ENCODE measurements at places on chromosomes 1 and 21.
A peak's percentile ranks its signal among the peaks of the same experiment; 100 is the strongest.

- DNase-seq, result no peak
Measured at GRCh38 chr1:176315519-176316220, 108.6 kb upstream of the COP1 start.

DNA sequence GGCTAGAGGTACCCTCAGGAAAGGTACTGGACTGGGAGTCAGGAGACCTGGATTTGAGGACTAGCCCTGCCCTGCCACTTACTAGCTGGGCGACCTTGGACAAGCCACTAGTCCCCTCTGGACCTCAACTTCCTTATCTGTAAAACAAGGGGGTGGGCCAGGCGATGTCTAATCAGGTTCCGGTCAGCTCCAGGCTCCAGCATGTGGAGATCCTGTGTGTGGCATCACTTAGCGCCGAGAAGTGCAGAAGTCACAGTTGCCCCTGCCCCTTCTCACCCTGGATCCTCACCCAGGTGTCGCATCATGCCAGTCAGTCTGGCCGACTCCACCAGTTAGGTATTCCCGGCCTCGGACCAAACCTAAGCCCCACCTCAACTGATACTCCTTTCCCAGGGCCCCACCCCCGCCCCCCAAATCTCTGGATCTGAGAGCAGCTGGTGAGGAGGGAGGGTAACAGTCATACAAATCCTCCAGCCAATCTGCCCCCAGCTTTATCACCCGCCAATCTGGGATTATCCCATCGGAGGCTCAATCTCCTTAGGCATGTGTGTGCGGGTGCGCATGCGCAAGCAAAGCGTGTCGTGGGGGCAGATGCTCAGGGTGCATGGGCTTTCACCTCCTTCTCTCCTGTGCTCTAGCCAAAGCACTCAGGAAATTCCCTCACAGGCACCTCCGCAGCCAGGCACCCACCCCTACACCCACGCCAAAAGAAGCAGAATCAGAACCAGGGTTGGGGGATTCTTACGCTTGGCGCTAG, 5.4 kb downstream of the CELF3 start:
- DNase-seq, result no peak

- no peak for DNase-seq
Measured at GRCh38 chr21:31922881-31923280, 50.1 kb downstream of the HUNK start.

- DNase-seq, result peak; percentile 49
Measured at GRCh38 chr1:167904652-167905130, 9.2 kb downstream of the ADCY10 start.

GRCh38 chr1:97571760-97572159, 349.1 kb downstream of the DPYD start:
- peak; percentile 55 for DNase-seq

DNA sequence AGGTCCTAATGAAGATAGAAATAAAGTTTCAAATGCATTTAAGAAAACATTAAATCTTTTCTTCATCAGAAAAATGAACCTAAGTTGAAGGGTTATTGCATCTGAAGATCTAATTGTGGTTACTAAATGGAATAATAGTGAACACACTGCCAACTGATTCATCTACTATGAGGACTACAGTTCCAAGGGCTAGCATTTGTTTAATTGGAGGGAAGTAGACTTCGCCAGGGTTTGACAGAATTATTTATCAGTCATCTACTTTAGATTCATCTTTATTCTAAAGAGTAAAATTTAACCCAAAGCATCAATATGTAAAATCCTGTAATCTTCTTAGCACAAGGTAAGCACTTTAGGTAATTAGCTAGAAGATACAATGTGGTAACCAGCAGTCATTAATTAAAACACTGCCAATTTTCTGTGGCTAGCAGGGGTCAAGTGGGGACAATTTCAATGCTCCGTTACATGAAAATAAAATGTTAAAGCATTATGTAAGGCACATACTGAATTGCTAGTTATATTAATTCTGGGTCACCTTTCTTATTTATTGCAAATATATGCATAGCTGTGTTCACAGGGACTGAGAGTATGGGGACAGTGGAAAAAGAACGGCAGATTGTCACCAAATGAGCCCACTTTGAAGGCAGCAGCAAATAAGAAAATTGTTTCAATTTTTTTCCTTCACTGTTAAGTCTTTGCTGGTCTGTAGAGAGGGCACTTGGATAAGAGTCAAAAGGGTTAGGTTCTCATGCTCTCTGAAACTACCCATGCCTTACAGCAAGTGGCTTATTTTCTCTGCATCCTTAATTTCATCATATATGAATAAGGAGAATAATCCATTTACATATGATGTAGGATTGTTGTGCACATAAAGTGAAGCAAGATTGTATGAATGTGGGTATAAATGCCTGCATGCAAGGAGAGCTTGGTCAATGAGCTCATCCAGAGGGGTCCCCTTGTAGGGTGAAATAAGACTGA, 416.0 kb downstream of the PCP4 start:
- no peak for DNase-seq

- peak; percentile 51 for DNase-seq
Measured at GRCh38 chr1:153652805-153653500, 5.5 kb upstream of the SNAPIN start.

- peak; percentile 76 for DNase-seq
Measured at GRCh38 chr1:167059045-167059808, 30.9 kb downstream of the GPA33 start.

- DNase-seq, result no peak
Measured at GRCh38 chr21:46094401-46095082, 3.4 kb upstream of the COL6A2 start.

DNA sequence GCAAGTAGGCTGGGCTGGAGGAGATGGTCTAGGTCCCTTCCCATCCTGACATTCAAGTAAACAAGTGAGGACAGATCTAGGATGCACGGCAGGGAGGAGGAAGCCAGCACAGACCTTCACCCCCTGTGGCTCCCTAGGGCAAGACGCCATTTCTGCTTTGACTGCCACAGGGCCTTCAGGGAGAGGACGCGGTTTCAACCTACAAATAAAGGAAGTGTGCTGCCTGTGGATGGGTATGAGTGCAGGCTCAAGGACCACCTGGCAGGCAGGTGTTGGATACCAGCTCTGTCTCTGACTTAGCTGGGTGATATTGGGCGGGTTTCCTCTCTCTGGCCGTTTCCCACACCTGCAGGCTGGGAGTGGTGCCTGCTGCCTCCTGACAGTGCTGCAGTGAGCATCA, 16.2 kb downstream of the SLC2A1 start:
- no peak for DNase-seq

- no peak for DNase-seq
Measured at GRCh38 chr1:48224791-48225190, 2.3 kb downstream of the SLC5A9 start.

- DNase-seq, result no peak
Measured at GRCh38 chr1:160103658-160104408, 5.4 kb upstream of the IGSF8 start.

DNA sequence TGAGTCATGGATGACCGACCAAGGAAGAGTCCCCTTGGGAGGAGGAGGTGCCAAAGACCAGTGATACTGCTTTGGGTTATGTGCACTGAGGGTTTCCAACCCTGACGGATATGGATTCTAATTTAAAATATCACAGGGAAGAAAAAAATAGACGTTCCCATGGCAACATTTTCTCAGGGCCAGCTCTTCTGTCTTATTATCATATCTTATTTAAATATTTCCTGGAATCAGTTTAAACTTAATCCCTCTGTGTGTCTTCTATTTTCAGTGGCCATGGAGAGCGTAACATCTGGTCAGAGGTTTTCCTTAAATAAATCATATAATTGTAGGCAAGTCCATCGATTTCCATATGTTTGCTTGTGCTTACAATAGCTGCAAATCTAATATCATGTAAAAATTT, 205.4 kb upstream of the FMN2 start:
- no peak for DNase-seq

DNA sequence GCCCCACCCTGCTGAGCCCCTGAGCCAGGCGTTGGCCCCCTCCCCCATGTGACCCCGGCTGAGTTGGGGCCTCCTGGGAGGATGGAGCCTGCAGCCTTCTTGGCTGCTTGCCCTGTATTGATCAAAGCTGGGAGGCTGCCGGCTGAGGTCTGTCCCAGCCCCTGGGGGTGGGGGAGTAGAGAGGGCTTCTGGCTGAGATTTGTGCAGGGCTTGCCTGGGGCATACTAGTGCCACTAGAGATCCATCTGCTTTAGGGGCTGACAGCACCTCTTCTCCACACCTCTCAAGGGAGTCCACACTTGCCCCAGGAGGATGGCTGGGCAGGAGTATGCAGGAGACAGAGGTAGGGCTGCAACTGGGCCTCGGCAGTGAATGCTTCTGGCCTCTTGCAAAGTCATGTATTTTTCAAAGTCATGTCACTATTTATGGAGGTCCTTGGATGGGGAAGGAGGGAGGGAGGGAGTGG, 53.6 kb upstream of the SSBP3 start:
- DNase-seq, result no peak

- peak; percentile 83 for DNase-seq
Measured at GRCh38 chr1:53485478-53486394, 26.5 kb downstream of the DMRTB1 start.

GRCh38 chr1:208141610-208142192, 102.5 kb downstream of the PLXNA2 start:
- DNase-seq, result no peak

DNA sequence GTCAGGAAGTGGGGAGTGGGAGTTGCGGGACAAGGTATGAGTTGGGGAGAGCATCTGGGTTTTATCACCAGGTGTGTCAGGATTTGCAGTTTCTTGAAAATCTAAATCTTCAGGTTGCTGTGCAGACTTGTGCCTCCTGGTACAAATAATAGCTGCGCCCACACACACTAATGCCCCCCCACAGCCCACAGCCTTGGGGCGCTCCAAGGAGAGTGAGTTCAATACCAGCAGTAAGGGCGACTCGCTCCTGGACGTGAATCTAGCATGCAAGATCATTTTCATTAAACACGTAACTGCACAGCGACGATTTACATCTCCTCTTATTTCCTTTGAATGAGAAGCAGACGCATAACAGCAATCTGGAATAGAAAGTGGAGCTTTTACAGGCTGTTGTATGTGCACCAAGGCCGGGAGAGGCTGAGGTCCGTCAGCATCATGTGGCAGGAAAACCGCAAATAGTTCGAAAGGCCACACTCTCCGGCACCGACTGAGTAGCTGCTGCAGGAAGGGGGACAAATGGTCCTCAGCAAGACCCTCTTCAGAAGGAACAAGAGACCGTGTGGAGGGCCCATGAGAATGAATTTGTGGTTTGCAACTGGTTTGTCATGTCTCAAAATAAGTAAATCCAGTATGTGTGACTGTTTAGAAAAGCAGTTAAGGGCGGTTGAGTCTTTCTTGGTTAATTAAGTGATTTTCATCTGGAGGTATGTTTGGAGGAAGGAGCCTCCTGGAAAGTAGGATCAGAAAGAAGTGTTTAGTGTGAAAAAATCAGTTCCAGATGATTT, 439.5 kb downstream of the SMYD3 start:
- DNase-seq, result no peak

DNA sequence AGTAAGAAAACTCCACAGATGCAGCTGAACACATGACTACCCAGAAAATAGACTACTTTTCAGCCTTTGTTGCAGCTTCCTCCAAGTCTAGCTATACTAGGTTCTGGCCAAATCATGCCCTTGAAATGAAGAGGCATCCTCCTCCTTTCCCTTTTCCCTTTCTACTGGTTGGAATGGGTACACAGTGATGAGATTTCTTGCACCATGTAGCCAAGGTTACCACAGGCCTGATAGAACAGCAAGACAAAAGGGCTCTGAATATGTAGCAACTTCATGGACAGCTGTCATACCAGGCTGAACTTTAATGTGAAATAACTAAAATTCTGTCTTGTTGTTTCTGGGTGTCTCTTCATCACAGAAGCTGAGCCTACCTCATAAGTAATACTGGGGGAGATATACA, 146.5 kb downstream of the PDE4B start:
- no peak for DNase-seq

- DNase-seq, result no peak
Measured at GRCh38 chr21:28150778-28151177, 841.9 kb downstream of the LTN1 start.

GRCh38 chr21:43985690-43986251, 26.3 kb upstream of the TRAPPC10 start:
- DNase-seq, result no peak

DNA sequence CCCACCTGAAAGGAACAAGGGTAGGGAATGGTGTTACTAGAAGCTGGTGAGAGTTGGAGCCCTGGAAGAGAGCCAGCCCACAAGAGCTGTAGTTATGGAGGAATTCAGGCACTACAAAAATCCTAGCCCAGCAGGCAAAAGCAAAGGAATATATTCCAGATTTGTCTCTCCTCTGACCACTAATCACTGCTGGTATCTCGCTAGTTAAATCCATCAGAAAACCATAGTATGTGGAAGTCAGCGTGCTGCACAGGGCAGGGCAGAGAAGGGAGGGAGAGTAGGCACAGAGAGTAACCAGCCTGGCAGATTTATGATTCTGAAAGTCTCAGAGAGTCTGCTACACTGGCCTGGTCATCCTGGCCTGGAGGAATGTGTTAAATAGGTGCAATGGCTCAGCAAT, 88.6 kb downstream of the SELENOF start:
- peak; percentile 49 for DNase-seq

DNA sequence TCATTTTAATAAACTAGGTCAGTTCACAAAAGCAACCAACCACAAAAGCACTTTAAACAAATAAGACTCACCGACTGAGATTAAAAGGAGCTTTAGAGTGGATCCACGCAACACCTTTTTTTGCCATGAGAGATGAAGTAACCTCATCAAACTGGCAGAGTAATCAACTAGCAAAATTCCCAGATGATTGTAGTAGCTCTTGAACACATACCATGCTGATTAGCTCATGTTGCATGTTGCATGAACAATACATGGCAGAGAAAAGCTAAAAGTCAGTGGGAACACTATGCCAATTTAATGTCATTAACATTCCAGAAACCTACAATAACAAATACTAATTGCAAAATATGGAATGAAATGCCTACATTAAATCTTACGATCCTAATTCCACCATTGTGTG, 4.1 kb downstream of the WARS2 start:
- peak; percentile 64 for DNase-seq

DNA sequence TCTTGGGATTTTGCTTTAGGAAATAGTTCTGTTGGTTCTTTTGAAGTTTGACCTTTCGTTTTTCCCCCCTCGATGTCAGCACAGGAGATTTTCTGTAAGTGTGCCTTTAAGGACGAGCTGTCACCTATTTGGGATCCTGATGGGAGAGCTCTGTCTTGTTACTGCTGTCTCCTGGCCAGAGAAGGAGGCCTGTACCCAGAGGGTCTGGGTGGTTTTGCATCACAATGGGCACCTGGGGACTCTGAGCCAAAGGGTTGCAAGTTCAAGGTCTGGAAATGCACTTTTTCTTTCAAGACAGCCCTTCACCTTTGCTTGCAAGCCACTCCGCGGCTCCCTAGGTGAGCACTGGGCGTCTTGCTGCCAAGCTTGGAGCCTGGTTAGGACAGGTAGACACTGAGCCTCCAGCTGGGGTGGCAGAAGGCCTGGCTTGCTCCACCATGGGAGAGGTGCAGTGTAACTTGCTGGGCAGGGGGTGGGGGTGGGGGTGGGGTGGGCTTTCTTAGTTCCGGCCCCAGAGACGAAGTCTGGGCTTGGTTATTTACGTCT, 2.9 kb downstream of the AJAP1 start:
- DNase-seq, result no peak

Measured in fibroblast of the aortic adventitia (primary cell).